NCI-H526 (cell line): ENCODE measurements at places on chromosomes 1 and 21.

GRCh38 chr1:106793651-106794050 is 262.8 kb upstream of the PRMT6 start:
- DNase-seq = no peak

DNA sequence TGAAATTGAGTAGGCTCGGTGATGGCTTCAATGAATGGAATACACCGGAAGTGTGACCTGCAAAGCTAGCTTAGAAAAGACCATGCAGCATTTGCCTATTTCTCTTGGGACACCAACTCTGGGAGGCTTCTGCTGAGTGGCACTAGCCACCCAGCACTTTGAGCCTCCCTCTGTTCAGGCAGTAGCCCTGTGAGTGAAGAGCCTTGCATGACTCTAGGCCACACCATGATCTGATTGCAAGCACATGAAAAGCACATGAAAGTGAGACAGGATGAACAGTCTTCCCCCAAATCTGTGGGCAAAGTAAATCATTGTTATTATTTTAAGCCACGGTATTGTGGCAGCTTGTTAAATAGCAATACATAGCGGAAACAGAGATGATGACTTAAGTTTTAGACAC is 2.8 kb downstream of the CD48 start:
- DNase-seq = no peak

DNA sequence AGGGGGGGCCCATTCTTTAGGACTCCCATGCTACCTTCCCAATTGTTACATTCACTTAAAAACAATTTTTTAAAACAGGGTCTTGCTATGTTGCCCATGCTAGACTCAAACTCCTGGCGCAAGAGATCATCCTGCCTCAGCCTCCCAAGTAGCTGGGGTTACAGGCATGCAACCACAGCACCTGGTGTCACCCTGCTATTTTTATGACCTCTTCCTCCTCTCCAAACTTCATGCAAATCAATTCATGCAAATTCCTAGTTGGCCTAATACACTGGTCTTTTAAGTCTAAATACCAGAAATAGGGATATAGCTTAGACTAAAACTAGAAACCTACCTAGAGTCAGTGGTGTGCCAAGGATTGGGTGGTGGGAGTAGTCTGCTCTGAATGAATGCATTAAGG is 30.1 kb downstream of the CDKN2C start:
- peak; percentile 85 for DNase-seq

GRCh38 chr1:18479454-18479853 is 1.3 kb upstream of the KLHDC7A start:
- DNase-seq = no peak

DNA sequence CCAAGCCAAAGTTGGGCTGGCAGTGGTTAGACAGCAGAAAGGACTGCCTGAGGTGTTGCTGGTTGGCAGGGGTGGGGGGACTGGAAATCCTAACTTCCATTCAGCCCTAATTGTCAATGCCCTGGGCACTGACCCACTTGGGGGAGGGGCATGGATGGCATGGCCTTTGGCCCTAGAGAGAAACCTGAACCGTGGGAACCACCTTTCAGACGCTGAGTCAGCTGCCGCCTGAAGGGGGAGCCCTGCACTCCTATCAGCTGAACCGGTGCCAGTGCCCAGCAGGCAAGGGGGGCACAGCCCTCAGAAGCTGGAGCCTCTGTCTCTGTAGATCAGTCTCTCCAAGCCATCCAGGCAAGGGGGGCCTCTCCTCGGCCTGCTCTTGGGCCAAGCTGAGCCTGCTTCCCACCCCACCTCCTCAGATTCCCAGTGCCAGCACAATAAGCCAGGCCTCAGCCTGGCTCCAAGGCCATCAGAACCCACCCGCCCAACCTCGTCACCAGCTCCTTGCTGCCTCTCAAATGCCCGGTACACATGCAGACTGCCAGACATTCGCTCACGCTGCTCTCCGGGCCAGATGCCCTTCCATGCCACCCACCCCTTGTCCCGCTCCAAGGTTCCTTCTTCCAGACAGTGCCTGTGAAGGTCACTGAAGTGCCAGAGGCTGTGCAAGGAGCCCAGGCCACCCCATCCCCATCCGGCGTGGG is 11.6 kb downstream of the TINAGL1 start:
- peak; percentile 27 for DNase-seq

- no peak for DNase-seq
Observed at GRCh38 chr1:150320667-150320978, 710 bp upstream of the PRPF3 start.

- DNase-seq = no peak
Observed at GRCh38 chr1:30130099-30130498, 593.3 kb downstream of the MATN1 start.

DNA sequence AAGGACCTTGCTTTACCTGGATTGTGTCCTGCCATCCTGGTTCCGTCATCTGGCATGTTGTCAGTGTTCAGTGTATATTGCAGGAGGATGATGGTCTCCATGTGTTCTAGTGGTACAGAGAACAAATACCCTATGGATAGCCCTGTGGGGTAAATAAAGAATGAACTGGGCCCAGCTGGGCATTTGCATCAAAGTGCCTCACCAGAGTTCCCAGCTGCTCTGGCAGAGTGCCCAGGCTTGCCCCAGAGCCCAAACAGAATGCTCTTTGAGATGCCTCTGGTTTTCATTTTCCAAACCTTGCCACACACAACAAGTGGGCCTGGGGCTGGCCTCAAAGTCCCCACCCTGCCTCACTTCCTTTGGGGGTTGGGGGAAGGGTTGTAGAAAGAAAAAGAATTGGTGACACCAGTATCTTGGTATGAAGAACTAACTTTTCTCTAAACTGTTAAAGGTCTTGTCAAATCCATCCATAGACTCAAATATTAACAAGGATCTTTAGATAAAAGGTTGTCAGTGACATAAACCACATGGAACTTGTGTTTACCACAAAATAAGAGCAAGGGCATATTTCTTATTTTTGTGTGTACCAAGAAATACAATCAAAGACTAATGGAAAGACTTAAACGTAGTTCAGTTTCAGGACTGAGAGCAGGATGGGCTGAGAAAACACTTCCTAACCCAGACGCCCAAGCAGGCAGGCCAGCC is 82.2 kb downstream of the LMO4 start:
- DNase-seq = peak; percentile 86

DNA sequence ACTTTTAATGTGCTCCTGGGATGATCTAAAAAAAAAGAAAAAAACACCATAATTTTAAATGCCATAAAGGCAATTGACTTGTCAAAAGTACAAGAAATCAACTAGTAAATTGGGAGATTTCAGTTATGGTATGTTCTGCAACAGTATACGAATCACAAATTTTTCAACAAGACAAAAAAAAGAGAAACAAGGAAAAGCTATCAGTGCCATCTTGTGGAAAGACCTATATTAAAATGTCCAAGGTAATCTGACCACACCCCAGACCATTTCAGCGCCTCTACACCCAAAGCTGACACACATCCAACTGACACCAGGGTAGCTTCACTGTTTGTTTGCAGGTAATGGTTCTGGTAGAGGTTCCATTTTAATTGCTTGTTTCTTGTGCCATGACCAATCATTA is 5.0 kb upstream of the DUSP23 start:
- DNase-seq = peak; percentile 67

GRCh38 chr1:97451046-97451826 is 469.6 kb downstream of the DPYD start:
- no peak for DNase-seq

DNA sequence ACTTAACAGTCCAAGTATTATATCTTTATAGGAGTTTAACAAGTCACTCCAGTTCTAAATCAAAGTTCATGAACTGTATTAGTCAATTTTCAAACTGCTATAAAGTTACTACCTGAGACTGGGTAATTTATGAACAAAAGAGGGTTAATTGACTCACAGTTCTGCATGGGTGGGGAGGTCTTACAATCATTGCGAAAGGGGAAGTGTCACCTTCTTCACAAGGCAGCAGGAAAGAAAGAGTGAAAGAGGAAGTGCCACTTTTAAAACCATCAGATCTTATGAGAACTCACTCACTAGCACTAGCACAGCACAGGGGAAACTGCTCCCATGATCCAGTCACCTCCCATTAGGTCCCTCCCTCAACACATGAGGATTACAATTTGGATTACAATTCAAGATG is 70.0 kb downstream of the CLCA4 start:
- no peak for DNase-seq

DNA sequence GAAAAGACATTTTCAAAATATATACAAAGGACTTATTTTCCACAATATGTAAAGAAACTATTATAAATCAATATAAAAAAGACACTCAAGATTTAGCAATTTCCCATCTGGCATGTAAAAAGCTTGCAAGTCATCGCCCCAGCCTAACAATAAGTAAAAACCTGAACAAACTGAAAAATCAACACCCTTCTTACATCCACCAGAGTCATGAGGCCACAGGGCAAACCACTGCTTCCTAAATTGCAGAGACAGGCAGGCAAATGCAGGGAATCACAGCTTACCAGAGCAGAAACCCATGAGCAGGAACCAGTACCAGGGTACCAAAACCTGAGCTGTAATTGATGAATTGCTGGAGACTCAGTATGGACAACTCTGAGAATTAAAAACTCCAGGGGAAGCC is 16.7 kb upstream of the WNT2B start:
- DNase-seq = no peak

DNA sequence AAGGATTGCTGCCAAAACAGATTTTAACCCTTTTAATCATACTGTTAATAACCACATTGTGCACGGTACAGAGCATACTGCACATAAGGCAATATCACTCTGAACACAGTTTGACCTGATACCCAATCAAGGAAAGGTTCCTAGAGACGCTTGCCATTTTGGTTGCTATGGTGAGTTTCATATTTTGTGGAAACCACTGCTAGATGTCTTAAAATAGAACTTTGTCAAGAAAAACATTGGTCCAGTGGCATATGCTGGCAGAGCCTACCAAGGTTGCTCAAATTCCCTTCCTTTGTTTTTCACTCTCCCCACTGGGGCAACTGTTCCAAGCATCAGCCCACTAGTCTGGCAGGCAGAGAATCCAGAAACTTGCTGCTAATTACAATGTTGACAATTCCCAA is 114.8 kb upstream of the DPYD start:
- no peak for DNase-seq

DNA sequence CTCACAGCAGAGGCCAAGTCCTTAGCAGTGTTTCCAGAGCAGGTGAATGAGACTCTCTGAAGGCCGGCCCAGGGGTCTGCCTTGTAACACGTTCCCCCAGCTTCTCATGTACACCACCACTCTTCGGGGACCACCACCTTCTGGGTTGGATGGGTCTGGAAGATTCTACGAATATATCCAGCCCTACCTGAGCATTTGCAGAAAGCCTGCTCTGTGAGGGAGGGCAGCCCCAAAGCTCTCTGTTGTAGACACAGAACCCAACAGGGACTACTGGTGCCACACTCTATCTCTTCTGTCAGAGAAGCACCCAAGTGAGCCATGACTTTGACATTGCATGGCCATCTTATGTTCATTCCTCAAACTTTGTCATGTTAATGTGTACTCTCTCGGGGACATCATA is 61.8 kb downstream of the CD247 start:
- DNase-seq = no peak

DNA sequence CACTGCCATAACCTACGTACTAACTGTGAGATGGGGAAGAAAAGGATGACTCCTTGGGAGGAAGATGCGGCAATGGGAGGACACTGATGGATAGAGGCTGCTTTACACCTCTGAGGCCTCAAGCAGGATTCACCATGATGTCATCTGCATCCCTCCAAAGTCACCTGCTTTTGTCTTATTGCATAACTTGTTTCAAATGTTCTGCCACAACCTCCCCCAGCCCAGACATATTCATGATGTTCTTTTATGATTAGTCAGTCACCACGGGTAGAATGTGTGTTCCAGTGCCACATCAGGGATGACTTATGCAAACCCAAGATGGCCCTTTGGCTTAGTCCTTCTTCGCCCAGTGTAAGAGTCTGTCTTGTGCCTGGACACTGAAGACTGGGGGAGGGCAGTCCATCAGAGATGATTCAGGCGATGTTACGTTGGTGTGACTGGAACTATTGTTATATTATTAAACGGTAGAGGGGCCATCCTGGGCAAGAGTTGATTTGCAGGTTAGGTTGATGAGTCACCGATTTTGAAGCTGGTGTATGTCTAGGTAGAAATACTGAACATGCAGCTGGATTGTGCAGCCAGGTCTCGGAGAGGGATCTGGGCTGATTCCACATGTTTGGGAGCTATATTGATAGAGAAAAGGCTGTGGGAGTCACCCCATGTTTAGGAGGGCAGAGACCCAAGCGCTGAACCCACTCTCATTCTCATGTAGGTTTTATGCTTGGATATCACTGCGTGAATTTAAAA is 32.6 kb downstream of the RYR2 start:
- DNase-seq = no peak

- DNase-seq = peak; percentile 32
Observed at GRCh38 chr1:37258068-37258467, 216.3 kb upstream of the ZC3H12A start.

- DNase-seq = no peak
Observed at GRCh38 chr1:1000357-1001056, 610 bp upstream of the HES4 start.

- peak; percentile 93 for DNase-seq
Observed at GRCh38 chr21:34073032-34073748, at the start of the genes MRPS6 and SLC5A3. Gene MRPS6 (plus strand): TSS chr21:34073578. CDS start chr21:34073701, 123 bp downstream. Gene SLC5A3 (plus strand): TSS chr21:34073578. CDS start chr21:34095199, 21,621 bp downstream.

DNA sequence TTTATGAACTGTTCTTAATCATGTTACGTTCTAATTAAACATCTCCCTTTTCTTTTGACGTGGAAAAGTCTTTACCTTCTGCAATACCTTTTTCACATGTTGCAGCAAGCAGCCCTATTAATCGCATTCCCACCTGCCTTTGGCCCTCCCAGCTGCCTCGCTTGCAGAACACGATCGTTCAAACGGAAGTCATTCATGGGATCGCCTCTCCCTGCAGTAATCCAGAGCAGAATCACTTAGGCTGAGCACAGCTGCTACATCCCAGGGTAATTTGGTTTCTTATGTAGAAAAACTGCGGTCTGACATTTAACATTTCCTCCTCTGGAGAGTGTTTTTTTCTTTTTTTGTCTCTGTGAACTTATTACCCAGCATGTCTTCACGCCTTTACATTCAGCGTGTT is 206.3 kb downstream of the KIF26B start:
- DNase-seq = no peak

DNA sequence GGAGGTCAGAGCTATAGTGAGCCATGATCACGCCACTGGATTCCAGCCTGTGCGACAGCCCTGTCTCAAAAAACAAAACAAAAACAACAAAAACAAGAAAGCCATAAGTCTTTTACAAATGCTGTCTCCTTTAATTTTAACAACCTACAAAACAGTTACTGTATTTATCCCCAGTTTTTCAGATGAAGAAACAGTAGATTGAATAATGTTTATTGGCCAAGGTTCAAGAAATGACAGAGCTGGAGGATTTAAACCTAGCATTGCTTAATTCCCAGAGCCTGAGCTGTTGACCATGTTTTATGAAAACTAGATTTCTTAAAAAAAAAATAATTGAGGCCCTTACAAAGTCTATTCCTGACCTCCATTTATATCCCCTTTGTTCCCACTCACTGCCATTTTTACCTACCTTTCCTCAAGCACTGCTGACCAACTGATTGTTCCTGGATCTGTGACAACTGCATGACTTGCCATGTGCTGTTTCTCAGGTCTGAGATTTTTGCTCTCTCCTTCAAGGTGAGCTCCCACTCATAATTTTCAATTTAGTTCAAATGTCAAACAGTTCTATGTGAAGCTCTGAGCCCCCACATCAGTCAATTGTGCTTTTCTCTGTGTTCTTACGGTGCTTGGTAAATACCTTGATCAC is 140.8 kb downstream of the CHRM3 start:
- no peak for DNase-seq

GRCh38 chr1:163820766-163821165 is 499.0 kb downstream of the NUF2 start:
- no peak for DNase-seq

- peak; percentile 30 for DNase-seq
Observed at GRCh38 chr1:178238722-178239510, 145.0 kb downstream of the RASAL2 start.
